ENCODE measurements at places on chromosomes 3 and 15.

DNA sequence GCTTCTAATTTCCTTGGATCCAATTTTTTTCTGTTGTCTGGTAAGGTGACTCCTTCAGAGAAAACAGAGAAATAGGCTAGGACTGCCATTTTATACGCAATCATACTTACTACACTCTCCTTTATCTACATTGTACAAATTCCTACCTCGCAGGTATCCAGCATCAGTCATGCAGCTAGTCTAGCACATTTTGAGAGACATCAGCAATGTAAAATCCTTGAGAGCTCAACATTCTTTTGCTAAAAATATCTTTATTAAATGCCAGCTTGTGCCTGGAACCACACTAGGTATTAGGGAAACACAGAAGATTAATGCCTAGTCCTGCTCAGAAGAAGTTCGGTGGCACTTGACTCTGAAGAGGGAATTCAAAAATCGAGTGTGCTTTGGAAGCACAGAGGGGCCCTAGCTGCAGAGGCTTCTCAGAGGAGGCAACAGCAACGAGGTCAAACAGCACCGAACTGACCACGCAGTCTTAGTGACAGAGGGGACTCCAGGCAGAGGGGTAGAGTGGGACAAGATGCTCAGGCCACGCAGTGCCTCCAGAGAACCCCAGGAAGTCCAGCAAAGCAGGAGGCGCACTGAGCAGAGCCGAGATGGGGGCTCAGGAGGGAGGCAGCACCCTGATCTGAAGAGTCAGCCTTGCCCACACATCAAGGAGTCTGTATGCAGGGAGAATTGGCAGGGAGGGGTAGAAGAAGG lies 3.5 kb downstream of the FAM174B start:
- DNase-seq: no peak

DNA sequence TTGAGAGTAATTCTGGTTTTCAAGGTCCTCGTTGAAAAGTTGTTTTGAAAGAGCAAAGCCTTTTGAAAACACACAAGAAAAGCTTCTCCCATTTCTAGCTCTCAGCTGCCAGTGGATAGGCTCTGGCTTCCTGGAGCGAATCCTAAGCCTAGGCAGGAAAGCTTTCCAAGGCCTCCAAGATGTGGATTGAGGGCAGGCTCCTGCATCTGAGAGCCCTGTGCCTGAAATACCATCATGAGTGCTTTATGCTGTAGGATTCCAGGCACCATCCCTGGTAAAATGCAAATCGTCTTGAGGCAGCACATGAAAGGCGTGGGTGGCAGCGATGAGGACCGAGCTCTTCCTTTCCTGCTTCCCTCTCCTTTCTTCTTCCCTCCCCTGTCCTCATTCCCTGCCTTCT lies 60.7 kb upstream of the CORO2B start:
- DNase-seq: no peak

DNA sequence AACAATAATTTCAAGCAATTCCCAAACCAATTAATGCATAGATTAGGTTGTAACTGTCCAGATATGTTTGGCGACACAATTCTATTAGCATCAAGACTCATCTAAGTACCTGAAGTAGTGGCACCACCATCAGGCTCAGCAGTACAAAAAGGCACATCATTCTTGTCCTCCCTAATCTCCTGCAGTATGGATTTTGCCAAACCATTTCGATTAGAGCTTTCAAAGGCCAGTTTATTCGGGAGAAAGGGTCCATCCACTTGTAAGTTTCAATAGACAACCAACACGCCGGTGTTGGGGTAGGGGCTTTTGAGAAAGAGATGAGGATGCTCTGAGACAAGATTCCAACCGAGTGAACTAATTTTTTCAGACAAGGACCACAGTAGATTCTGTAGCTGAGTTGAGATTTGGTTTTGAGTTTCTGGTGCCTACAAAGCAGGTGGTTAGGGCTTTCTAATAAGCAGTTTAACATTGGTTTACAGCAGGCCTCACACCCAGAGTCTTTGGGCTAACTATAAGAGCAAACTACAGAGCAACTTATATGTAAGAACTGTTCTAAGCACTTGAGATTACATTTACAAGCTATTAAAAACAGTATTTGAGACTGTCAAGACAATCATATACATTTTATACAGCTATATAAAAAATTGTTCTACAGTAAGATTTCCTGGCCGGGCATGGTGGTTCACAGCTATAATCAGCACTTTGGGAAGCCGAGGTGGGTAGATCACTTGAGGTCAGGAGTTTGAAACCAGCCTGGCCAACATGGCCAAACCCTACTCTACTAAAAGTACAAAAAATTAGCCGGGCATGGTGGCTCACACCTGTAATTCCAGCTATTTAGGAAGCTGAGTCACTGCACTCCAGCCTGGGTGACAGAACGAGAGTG lies 4.5 kb downstream of the RPL22L1 start:
- DNase-seq: no peak

GRCh38 chr3:33331414-33331813 lies 54.2 kb downstream of the FBXL2 start:
- DNase-seq: no peak

- DNase-seq: no peak
These were observed 57.2 kb upstream of the KY start for GRCh38 chr3:134707908-134708597.

DNA sequence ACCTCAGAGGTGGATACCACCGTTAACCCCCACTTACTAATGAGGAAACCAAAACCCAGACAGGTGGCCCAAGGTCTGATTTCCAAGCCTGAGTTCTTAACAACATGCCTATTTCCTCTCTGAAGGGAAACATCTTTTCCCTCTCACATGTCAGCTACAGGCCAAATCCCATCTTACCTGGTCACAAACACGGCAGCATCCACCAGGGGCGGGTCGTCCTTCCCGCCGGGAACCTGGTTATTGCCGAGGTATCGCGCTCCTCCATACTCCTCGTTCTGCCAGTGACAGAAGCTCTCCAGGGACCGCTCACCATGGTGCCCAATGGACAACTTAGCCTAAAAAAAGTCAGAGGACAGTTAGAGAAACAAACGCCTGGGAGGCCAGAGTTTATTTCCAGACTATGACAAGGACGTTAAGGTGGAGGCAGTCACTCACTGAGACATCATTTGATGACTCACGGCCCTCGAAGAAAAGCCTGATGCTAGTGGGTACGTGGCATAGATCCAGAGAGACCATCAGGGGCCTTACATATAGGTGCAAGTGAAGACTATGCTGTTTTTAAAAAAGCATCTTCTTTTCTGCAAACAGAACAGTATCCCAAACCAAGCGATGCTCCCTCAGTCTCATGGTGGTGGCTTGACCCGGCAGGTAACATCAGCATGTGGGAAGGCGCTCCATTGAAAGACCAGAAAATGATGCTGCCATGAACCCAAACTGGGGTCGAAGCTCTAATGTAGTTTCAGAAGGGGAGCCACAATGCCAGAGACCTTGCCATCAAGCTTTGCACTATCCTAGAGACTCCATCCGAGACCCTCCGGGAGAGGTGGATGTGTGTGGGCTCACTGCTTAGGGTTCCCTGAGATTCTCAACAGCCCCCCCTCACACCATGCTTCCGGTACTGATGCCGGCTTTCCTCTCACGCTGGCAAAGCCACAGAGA lies 80.2 kb downstream of the ADAMTS17 start:
- peak; percentile 29 for DNase-seq

GRCh38 chr15:92492551-92493115 lies 99.0 kb downstream of the ST8SIA2 start:
- no peak for DNase-seq

DNA sequence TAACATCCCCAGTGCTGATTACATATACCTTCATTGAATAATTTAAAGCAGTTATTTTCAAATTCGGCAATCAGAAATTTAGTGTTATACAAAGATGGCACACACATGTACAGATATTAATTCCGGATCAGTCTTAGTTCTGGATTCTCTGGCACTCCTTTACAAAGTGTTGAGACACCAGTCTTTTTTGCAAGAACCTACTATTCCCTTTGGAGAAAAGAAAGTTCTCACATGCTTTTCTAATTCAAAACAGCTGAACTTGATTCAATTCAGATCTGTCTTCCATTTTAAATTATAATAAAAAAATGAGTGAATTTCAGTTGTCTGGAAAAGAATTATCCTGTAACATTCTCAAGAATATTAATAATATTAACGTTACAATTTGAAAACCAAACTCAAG lies 20.4 kb downstream of the CCDC191 start:
- no peak for DNase-seq

DNA sequence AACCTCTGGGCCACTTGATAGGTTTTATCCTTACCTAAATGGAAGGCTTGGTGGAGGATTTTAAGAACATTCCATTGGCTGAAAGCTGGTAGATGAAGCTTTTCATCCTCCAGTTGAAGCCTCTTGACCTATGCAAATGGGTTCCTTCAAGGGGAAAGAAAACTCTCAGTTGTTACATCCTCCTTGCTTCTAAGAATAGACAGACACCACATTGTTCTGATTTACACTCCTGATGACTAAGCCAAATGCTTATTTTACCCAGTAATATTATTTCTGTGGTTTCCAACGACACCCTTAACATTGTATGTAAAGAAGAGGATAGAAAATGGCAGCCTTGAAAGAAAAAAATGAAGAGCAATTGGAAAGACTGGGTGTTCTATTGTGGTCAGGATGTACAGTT lies 480.5 kb downstream of the OTOL1 start:
- no peak for DNase-seq

DNA sequence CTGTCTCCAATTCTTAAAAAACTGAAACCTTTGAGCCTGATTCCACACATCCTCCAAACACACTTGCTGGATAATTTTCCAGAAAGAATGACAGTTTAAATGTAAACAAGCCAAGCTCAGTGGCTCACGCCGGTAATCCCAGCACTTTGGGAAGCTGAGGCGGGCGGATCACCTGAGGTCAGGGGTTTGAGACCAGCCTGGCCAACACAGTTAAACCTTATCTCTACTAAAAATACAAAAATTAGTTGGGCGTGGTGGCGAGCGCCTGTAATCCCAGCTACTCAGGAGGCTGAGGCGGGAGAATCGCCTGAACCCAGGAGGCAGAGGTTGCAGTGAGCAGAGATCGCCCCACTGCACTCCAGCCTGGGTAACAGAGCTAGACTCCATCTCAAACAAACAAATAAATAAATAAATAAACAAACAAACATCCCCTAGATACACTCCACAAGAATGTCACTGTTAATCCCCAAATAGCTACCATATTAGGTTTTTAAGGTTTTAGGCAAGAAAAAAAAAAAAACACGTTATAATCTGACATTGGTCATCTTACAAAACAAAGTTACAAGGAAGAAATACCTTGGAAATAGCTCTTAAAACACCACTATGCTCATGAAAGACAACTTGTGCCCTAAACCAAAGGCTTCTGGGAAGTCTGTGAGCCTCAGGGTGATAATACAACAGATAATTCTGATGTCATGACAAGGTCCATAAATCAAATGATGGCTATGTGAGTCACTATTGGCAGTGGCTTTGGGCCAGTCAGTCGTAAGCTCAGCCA lies 13.2 kb downstream of the TNIK start:
- no peak for DNase-seq
